GM12892 (cell line): ENCODE measurements at places on chromosomes 6 and 20.

DNA sequence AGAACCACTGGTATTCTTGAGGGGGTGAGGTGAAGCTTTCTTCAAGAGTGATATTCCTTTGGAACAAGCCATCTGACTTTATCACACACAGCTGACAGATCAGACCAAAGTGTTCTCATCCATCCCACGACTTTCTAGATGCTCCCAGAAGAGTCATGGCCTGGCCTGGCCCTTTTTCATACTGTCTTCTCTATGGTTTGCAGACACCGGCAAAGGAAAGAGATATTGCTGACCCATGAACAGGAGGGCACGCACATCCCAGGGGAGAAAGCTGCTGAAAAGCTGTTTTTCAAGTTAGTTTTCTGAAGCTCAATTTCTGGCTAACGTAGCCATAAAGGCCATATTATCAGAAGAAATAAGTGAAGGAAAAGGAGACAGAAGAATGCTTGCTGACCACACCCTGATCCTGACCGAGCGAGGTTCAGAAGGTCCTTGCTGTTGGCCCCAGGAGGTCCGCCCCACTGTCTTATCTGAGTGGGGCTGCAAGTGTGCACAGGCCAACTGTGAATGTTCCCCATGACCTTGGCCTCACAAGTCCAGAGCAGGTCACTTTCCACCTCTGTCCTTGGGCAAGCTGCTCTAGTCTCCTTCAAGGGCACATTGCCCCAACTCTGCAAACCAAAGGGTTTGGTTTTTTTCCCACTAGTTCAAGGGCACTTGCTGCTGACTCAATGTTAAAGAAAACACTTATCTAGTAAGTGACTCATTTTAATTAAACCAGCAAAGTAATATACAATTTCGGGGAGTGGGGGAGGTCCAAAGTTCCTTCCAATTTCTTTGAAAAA is 2.0 kb downstream of the ACSS1 start:
- no peak for DNase-seq

DNA sequence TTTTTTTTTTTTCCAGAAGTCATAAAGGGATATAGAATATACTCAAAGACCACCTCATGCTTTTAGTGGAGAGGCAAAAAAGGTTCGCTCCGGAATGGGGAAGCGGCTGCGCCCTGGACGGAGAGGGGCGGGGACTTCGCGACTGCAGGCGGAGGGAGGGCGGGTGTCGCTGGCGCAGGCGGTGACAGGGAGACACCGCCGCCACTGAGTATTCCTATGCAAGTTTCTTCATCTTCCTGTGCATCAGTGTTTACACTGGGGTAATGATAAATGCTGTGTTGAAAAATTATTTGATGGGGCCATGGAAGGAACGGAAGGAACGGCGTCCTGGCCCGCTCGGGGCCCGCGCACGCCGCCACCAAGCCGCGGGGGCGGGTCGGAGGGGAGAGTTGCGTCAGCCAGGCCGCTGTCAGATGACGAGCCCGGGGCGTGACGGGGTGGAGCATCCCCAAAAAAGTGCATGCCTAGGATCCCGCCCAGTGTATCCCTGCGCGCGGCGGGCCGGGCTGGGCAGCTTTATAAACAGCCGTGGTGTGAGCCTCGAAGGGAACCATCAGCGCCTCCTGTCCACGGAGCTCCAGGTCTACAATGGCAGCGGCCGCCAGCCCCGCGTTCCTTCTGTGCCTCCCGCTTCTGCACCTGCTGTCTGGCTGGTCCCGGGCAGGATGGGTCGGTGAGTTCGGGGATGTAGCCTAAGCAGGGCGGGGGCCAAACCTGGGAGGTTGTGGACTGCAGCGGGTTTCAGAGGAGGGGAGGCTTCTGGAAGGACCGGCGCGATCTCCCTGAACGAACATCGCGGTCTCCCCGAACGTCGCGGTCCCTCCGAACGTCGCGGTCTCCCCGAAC is at the start of gene ULBP1:
ULBP1 (plus strand) TSS at position 482 of the 846 bp plus-strand sequence; CDS start at position 589, 107 bp downstream.
- peak; percentile 43 for DNase-seq

- no peak for DNase-seq
Observed at GRCh38 chr6:126170433-126170832, 169.5 kb upstream of the CENPW start.

DNA sequence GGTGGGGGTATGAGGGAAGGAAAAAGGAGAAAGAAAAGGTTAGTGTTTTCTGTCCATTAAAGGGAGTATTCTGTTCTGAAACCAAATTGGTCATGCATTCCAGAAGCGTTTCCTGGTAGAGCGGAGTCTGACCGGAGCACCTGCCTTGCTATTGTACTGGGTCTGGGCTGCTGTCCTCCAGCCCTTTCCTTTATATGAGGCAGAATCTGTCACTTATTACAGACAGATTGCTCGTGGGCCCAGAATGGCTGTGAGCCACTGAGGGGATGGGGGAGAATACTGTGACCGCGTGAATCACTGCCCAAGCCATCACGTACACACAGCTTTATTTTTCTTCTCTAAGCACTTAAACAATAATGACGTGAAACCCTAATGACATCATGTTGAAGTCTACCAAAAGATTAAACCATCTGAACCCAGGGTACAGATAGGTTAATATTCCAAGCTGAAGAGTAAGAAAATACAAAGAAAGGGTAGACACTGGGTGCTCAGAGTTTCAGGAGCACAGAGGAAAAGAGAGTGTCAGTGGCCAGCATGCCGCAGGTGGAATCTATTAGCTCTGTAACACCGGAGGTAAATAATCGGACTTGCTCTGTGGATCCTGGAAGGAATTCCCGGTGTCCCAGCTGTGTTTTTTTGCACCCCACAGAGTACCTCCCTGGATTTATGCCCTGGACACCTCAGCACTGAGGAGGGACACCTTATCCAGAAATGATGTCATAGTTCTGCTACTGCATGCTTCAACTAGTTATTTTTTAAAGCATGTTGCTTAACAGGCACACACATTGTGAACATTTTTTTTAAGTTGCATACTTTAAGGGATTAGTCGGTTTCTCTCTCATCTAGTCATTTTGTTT is 573.3 kb downstream of the PKHD1 start:
- DNase-seq, result no peak
